ENCODE measurements at places on chromosomes 1 and 21. TPM values are rescaled to one million over a fixed set of nuclear protein-coding genes. Genes with fewer than 3 reads are reported as not detected.

DNA sequence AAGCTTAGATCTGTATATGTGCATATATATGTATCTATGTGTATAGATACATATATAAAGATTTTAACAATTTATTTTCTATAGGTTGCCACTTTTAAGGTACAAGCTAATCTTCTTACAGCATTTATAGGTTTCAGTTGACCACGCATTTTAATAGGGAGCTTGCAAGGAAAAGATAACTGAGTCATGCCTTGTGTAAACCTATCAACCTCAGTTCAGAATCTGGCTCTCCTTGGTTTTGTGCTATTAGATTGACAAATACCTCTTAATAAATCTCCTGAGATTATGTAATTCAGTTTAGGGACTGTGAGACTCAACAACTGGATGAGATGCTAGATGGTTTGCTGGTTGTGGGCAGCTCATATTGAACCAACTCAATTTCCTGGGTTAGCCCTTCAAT lies 114.7 kb upstream of the SERBP1 start:
- no peaks in the 10 kb centered on the region for H3K27me3 ChIP-seq
- no peak overlapping the region for H3K27ac ChIP-seq

- H3K36me3 ChIP-seq = peaks cover 7% of the 10 kb centered on the region
- no peak overlapping the region for H3K4me3 ChIP-seq
- no peak overlapping the region for H3K27ac ChIP-seq
- no peak for DNase-seq
- peaks cover 38% of the 10 kb centered on the region for H3K4me1 ChIP-seq
- H3K27me3 ChIP-seq = peaks cover under 1% of the 10 kb centered on the region
Measured at GRCh38 chr21:34639250-34639649, 24.3 kb upstream of the RCAN1 start.

GRCh38 chr1:42924851-42925760 lies 33.6 kb downstream of the SLC2A1 start:
- H3K4me1 ChIP-seq = peaks cover 63% of the 10 kb centered on the region
- H3K27me3 ChIP-seq = no peaks in the 10 kb centered on the region
- H3K4me3 ChIP-seq = peak overlapping the region; percentile 87
- H3K27ac ChIP-seq = peak overlapping the region; percentile 96

- no peak for DNase-seq
- H3K4me1 ChIP-seq = no peaks in the 10 kb centered on the region
- no peaks in the 10 kb centered on the region for H3K36me3 ChIP-seq
- H3K27ac ChIP-seq = no peak overlapping the region
- peaks cover 2% of the 10 kb centered on the region for H3K27me3 ChIP-seq
- no peak overlapping the region for H3K4me3 ChIP-seq
Measured at GRCh38 chr1:67921725-67922489, 88.6 kb upstream of the GNG12 start.

GRCh38 chr1:40798366-40799281 lies 15.0 kb downstream of the KCNQ4 start:
- no peak overlapping the region for H3K4me3 ChIP-seq
- no peak for DNase-seq
- H3K27me3 ChIP-seq = no peaks in the 10 kb centered on the region
- no peaks in the 10 kb centered on the region for H3K36me3 ChIP-seq
- no peak overlapping the region for H3K27ac ChIP-seq

DNA sequence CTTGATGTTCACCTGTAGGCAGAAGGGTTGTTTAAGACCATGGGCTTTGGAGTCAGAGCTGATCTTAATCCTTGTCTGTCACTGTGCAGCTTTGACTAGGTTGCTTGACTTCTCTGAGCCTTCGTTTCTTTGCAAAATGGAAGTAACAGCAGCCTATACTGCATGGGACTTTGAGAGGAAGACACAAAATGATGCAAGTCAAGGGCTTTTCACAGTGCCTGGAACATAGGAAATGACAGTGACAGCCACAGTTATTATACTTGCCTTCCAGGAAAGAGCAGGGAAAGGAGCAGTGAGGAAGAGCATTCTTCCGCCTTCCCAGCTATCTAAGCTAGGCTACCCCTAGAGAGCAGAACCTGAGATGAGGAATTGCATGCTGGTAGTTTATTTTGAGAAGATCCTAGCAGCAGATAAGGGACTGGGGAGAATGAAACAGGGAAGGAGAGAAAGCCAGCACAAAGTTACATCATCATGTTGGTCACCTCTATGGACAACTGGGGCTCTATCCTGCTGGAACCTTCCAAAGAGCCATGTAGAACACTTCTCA lies 3.1 kb downstream of the CSF3R start:
- peaks cover 1% of the 10 kb centered on the region for H3K27me3 ChIP-seq
- H3K27ac ChIP-seq = no peak overlapping the region
- H3K4me1 ChIP-seq = peaks cover 14% of the 10 kb centered on the region
- H3K36me3 ChIP-seq = no peaks in the 10 kb centered on the region
- DNase-seq = no peak

GRCh38 chr1:66996018-66996682 lies 57.8 kb downstream of the SLC35D1 start:
- DNase-seq = peak; percentile 80
- peaks cover 15% of the 10 kb centered on the region for H3K36me3 ChIP-seq
- no peak overlapping the region for H3K27ac ChIP-seq
- H3K27me3 ChIP-seq = no peaks in the 10 kb centered on the region
- H3K4me3 ChIP-seq = no peak overlapping the region
- H3K4me1 ChIP-seq = peaks cover 18% of the 10 kb centered on the region

DNA sequence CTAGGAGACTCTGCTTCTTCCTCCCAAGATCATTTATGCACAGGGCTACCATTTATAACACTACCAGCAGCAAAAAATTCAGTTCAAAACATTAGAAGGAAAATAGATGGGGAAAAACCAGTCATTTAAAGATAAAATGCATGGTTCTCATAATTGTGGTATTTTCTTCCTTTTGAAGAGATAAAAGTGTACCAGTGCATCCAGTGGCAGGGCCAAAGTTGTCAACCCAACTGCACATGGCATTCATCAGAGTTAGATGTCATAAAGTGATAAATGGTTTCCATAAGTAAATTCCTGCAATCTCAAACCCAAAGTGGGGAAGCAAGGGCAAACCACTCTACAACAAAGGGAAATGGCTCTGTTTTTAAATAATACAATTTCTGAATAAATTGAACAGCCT lies 119.1 kb upstream of the DMRTA2 start:
- peaks cover 3% of the 10 kb centered on the region for H3K36me3 ChIP-seq
- no peaks in the 10 kb centered on the region for H3K4me1 ChIP-seq
- DNase-seq = no peak
- H3K4me3 ChIP-seq = no peak overlapping the region
- H3K27ac ChIP-seq = no peak overlapping the region
- H3K27me3 ChIP-seq = no peaks in the 10 kb centered on the region

GRCh38 chr1:149978547-149979023 lies 31.9 kb downstream of the OTUD7B start:
- H3K27ac ChIP-seq = no peak overlapping the region
- no peaks in the 10 kb centered on the region for H3K27me3 ChIP-seq

GRCh38 chr21:32173121-32173724 lies 105.6 kb downstream of the MIS18A start:
- peaks cover 29% of the 10 kb centered on the region for H3K27me3 ChIP-seq
- no peak overlapping the region for H3K27ac ChIP-seq
- no peaks in the 10 kb centered on the region for H3K4me1 ChIP-seq
- no peaks in the 10 kb centered on the region for H3K36me3 ChIP-seq
- H3K4me3 ChIP-seq = no peak overlapping the region
- DNase-seq = no peak

DNA sequence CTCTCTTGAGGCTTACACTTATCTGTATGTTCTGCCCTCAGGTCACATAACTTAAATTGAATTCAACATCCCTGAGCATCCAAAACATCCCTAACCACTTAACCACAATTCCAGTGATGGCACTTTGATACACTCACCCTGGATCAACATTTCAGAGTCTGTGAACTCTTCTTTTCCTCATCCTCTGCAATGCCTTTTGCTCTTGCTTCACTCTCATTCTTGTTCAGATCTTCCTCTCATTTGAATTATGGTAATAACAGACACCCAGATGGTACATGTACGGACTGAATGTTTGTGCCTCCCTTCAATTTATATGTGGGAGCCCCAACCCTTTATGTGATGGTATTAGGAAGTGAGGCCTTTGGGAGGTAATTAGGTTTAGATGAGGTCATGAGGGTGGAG lies 33.4 kb downstream of the PTGER3 start:
- no peak for DNase-seq
- H3K4me1 ChIP-seq = no peaks in the 10 kb centered on the region
- peaks cover 3% of the 10 kb centered on the region for H3K27me3 ChIP-seq
- no peaks in the 10 kb centered on the region for H3K36me3 ChIP-seq
- no peak overlapping the region for H3K4me3 ChIP-seq
- no peak overlapping the region for H3K27ac ChIP-seq

GRCh38 chr1:155858800-155859233 lies 550 bp upstream of the SYT11 start:
- peaks cover 16% of the 10 kb centered on the region for H3K36me3 ChIP-seq
- peak; percentile 16 for DNase-seq
- H3K4me3 ChIP-seq = peak overlapping the region; percentile 82
- no peaks in the 10 kb centered on the region for H3K27me3 ChIP-seq
- peaks cover 60% of the 10 kb centered on the region for H3K4me1 ChIP-seq

- no peak overlapping the region for H3K27ac ChIP-seq
- H3K4me3 ChIP-seq = no peak overlapping the region
- no peaks in the 10 kb centered on the region for H3K36me3 ChIP-seq
- DNase-seq = no peak
- H3K27me3 ChIP-seq = no peaks in the 10 kb centered on the region
- H3K4me1 ChIP-seq = no peaks in the 10 kb centered on the region
Measured at GRCh38 chr1:33928251-33928650, 64.4 kb downstream of the HMGB4 start.

DNA sequence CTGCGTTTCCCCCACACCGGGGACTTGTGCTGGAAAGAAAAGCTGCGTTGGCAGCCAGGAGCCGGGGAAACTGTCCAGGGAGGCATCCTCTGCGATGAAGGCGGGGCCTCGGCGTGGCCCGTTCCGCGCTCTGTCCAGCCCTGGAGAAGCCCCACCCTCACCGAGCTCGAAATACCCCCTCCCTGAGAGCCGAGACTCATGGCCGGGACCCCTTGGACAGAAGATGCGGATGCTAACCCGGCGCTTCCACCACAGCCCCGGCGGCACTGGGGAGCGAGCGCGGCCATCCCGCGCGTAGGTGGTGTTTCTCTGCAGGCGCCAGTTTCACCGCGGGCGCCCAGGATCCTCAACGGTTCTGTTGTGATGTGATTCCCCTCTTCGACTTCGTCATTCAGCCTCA lies 31.6 kb downstream of the PDE9A start:
- H3K4me1 ChIP-seq = peaks cover 57% of the 10 kb centered on the region
- peak; percentile 17 for DNase-seq
- no peaks in the 10 kb centered on the region for H3K36me3 ChIP-seq
- peak overlapping the region; percentile 77 for H3K4me3 ChIP-seq
- peak overlapping the region; percentile 99 for H3K27ac ChIP-seq
- H3K27me3 ChIP-seq = no peaks in the 10 kb centered on the region

- peaks cover 13% of the 10 kb centered on the region for H3K27me3 ChIP-seq
- H3K4me3 ChIP-seq = no peak overlapping the region
- no peaks in the 10 kb centered on the region for H3K4me1 ChIP-seq
- no peak for DNase-seq
Measured at GRCh38 chr21:25280061-25280460, 327.2 kb downstream of the MRPL39 start.

The OLFML2B gene
- total RNA-seq = not detected

The MRTO4 gene
- total RNA-seq = 27.2 TPM

The CYYR1 gene
- not detected for total RNA-seq

The RGSL1 gene
- not detected for total RNA-seq

The CFHR3 gene
- not detected for total RNA-seq

The TRNP1 gene
- not detected for total RNA-seq

The OR6N1 gene
- total RNA-seq = not detected

The RBM15 gene
- 71.2 TPM for total RNA-seq
